NCI-H1048 (cell line): ENCODE measurements at places on chromosomes 6 and 20.

DNA sequence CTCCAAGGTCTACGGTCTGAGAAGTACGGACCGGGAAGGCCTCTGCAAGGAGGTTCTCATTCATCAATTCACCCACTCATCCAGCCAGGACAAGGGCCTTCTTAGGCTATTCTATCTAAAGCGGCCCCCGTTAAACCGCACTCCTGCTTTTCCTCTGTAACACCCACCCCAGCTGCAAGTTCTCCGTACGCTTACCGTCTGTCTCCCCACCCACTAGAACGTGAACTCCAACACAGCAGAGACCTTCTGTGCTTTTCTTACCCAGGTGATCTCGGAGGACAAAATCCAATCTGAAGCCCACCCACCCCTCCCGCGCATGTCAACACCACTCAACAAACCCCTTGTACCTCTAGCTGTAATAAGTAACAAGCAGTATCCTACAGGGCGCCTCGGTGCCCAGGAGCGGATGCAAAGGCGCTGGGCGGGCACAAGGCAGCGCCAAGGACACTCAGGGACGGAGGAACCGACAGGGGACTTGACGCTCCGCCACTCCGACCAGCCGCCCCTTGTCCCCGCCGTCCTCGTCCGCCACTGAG is 351 bp downstream of the AURKA start:
- no peak for DNase-seq

GRCh38 chr6:112335736-112336135 is 11.4 kb upstream of the RFPL4B start:
- no peak for DNase-seq

DNA sequence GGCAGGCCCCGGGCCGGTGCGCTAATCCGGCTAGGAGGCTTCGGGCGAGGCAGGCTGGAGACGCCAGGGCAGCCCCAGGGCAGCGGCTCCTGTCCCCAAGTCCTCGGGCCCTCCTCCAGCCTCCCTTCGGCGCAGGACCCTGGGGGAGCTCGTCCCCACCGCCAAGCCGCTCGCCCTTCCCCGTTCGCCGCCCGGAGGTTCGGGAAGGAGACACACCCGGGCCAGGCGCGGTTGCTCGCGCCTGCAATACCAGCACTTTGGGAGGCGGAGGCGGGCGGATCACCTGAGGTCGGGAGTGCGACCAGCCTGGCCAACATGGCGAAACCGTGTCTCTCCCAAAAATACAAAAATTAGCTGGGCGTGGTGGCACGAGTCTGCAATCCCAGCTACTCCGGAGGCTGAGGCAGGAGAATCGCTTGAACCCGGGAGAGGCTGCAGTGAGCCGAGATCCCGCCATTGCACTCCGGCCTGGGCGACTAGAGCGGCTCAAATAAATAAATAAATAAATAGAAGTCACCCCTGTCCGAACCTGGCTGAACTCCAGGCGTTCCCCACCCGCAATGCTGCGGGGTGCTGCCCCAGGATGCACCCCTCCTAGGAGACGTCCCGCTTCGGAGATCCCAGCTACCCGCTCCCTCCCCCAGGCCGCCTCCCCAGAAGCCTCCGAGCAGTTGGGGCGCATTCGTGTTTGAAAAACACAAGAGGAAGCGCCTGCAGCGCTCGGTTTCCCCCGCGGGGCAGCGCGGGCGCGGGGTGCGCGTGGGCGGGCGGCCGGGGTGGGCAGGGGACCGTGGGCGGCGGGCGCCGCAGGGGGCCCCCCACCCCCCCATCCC is 27.5 kb downstream of the SERPINB9 start:
- DNase-seq = no peak

- DNase-seq = no peak
Measured at GRCh38 chr6:148617530-148617929, 129.3 kb upstream of the UST start.

GRCh38 chr6:46199387-46199786 is 28.6 kb upstream of the ENPP5 start:
- DNase-seq = no peak

GRCh38 chr6:39378175-39378959 is 55.9 kb upstream of the KCNK16 start:
- DNase-seq = no peak

- no peak for DNase-seq
Measured at GRCh38 chr6:112203577-112204349, 50.6 kb downstream of the LAMA4 start.
